ENCODE measurements at places on chromosomes 5 and 9.

DNA sequence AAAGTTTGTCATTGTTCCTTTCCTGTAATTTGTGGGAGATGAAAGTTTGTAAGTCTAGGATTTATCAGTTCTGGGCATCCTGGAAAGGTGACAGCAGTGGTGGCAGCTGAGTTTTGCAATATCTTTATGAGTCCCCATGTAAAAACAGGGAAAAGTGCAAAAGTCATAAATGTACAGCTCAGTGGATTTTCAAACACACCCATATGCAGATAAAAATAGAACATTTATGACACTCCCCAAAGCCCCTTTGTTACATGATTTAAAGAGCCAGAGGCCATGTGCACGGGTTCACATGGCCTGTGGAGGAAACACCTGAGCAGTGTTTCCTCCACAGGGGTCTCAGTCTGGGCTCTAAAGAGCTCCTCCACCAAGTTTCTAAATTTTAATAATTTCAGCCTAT lies 6.3 kb downstream of the TMEM38B start:
- DNase-seq: no peak

DNA sequence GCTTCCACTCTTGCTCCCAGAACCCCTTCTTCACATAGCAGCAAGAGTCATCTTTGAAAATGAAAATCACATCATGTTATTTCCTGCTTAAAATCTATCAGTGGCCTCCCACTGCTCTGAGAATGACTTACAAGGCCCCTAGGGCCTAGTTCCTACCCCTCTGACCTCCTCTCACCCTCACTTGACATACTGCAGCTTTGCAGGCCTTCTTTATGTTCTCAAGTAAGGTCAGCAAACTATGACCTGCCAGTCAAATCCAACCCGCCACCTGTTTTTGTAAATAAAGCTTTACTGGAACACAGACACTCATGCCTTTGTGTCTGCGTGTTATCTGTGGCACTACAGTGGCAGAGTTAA lies 185.7 kb downstream of the NR3C1 start:
- no peak for DNase-seq

- no peak for DNase-seq
These were observed 859.5 kb downstream of the PTPRD start for GRCh38 chr9:9753266-9753665.

DNA sequence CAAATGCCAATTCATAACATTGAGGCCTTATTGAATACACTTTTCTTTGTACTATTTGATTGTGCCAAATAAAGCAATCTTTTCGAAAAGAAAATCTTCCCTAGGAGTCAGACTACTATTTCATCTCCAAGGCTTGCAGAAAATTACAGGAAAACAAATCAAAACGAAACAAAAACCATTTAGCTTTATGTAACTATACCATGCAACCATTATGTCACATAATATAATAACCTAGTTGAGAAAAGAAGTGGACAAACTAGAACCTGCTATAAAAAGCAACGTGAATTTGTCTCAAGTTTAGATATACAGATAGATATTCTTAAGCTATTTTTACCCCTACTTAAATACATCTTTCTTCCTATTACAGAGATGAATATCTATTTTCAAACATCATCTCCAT lies 18.0 kb downstream of the HTR4 start:
- no peak for DNase-seq

GRCh38 chr5:142175039-142175438 lies 66.5 kb downstream of the NDFIP1 start:
- no peak for DNase-seq
